NCI-H2227 treated with DMSO at 0.1 percent for 48 hours (cell line): ENCODE measurements at places on chromosomes 5 and 9.

DNA sequence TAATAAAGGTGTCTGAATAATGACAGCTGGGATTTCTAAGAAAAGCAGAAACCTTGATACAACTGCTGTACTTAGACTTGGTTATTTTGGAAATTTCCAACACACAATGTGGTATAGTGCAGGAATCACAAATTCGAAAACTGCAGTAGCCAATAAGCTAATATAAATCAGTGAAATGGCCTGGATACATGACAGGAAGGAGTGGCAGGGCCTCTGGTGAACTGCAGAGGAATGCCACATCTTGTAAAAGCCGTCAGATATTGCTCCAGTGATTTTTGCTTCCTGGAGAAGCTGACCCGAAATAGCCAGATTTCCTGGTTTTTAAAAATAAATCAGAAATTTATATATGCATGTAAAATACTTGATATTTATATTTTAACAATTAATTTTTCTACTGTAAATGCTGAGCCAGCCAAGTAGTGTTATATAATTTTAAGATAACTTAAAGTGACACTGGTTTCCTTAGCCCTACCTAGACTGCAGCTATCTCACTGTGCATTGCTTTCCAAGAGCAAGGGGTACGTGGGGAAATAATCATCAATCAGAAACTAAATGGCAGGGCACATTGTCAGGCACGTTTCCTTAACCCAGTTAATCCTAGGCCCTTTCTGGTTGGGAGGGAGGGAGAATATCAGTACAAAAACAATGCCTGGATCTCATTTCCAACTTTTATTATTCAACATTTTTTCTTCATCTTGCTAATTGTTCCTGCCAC is 182.4 kb downstream of the RASEF start:
- DNase-seq: no peak

- DNase-seq: no peak
Observed at GRCh38 chr5:127700237-127700766, 2.9 kb upstream of the CCDC192 start.

GRCh38 chr9:137544176-137544760 is 5.9 kb downstream of the PNPLA7 start:
- DNase-seq: no peak

- DNase-seq: no peak
Observed at GRCh38 chr9:131310833-131311554, 21.5 kb downstream of the PLPP7 start.

GRCh38 chr9:95857124-95857523 is 18.4 kb upstream of the ERCC6L2 start:
- DNase-seq: no peak

DNA sequence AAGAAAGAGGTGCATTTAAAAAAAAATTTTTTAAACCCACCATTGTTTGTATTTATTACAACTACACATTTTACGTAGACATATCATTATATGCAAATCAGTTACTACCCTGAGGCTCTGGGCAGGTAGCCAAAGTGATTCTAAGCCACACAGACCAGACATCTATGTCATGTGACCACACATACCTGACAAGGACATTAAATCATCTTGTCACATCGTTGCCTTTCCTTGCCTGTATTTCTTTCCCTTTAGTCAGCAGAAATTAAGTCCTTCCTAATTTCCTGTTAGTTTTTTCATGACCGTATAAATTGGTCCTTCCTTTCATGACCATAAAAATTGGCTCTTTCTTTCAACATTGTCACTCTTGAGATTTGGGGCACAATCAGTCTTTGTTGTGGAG is 134.2 kb upstream of the MARCHF11 start:
- DNase-seq: no peak

GRCh38 chr9:105932276-105932675 is 237.9 kb downstream of the TMEM38B start:
- no peak for DNase-seq

GRCh38 chr9:115183436-115183835 is 65.5 kb upstream of the TNC start:
- DNase-seq: no peak

DNA sequence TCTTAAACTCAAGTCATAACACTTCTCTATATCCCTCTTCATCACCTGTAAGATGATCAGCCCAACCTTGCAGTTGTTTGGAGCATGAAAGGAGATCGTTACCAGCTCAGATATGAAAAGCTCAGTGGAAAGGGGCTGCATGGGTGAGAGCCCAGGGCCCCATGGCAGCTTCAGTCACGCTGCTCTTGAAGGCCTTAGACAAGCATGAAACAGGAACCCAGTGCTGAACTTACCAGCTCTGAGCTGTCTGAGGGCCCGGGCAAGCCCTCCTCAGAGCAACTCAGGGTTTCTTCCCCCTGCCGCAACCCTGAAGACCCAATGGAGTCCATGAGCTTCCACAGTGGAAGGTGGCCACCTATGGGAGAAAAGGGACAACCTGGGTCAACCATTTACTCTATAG is 3.3 kb downstream of the HK3 start:
- no peak for DNase-seq

- DNase-seq: no peak
Observed at GRCh38 chr5:151592855-151593408, 1.8 kb upstream of the FAT2 start.

DNA sequence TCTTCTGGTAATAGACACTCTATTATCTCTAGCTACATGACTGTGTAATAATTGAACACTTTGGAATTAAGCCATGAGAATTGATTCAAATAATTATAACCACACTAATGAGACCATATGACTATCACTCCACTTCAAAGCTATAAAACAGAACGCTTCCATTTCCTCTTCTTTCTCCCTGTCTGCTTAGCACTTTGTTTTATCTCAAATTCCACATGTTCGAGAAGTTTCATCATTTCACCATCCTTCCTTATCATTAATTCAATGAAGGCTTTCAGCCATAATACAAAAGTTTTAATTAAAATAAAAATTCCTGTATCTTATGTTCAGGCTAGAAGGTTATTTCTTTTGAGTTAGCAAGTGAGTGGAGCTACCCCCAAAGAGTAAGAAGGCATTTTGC is 7.4 kb upstream of the DCTN4 start:
- no peak for DNase-seq

DNA sequence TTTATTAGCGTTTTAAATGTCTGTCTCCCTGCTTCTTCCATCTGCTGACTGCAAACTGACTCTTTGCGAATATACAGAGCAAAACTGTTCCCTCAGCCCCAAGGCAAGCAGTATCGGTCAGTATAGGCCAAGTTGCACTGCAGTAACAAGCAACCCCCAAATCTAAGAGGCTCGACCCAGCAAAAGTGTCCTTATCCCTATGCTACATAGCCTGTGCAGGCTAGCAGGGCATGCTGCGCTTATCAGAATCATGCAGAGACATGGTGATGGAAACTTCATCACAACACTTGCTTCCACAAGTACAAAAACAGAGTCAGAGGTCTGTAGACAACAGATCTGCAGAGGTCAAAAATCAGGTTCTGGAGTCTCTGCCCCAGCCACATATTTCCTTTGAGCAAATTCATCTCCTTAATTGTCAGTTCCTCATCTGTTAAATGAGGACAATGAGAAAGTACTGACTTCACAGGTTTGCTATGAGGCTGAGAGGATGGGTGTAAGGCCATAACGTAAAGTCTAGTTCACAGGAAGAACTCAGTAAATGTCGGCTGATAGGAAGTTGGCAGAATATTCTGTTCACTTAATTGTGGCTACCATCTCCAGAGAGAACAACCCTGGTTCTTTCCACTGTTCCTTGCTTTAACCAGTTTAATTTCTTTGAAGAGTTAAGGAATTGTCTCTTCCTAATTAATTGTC is 9.6 kb upstream of the IL17B start:
- DNase-seq: no peak

GRCh38 chr9:95552814-95553546 is 36.2 kb upstream of the PTCH1 start:
- no peak for DNase-seq

- no peak for DNase-seq
Observed at GRCh38 chr5:108451269-108451668, 69.4 kb upstream of the FBXL17 start.

- DNase-seq: no peak
Observed at GRCh38 chr9:26243726-26244125, 565.5 kb upstream of the TUSC1 start.

DNA sequence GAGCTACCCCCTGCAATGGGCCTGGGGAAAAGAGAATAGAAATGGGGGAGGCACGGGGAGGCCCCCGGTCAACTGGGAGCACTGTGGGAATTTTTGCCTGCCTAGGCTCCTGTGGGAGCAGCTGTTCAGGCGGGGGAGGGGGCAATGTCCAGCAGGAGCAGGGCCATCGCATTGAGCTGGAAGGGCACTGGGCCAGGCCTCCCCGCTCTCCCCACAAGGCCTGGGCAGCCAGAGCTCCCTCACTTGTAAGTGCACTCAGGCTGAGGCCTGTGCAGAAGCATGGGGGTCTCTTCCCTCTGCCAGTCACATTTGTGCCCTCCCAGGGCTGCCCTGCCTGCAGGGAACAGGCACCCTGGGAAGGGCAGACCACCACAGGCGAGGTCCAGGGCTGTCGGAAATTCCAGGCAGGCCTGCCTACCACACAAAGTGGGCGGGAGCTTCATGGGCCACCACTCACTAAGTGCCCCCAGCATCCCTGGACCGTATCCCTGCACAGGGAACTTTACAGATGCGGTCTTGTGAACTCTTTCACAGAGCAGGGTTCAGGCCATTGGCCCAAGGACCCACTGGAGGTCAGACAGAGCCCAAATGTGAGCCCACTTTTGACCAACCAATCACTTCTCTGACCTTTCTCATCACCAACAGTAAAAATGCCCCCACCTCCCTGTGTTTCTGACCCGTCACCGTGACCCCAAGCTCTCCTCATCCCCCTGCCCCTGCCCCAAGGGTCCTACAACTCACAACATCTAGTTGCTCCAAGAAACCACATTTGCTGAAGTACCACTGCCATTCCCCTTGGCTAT is 1.0 kb upstream of the CFAP157 start:
- DNase-seq: no peak

DNA sequence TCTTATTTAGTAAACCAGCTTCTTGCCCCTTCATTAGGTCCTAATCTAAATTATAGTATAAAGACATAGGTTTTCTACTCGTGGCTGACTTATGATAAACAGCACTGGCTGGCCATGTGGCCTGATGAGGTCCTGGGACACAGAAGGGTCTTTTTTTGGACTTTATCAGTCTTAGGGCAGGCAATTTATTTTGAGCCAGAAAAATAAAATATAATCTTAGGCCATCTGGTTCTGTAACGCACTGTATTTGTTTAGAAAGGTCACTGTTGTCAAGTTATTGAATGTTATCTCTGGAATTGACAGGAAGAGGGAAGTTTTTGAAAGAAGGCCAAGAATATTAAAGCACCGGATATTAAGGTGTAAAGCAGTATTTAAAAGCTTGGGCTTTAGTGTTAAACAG is 53.9 kb downstream of the RFX3 start:
- DNase-seq: no peak

DNA sequence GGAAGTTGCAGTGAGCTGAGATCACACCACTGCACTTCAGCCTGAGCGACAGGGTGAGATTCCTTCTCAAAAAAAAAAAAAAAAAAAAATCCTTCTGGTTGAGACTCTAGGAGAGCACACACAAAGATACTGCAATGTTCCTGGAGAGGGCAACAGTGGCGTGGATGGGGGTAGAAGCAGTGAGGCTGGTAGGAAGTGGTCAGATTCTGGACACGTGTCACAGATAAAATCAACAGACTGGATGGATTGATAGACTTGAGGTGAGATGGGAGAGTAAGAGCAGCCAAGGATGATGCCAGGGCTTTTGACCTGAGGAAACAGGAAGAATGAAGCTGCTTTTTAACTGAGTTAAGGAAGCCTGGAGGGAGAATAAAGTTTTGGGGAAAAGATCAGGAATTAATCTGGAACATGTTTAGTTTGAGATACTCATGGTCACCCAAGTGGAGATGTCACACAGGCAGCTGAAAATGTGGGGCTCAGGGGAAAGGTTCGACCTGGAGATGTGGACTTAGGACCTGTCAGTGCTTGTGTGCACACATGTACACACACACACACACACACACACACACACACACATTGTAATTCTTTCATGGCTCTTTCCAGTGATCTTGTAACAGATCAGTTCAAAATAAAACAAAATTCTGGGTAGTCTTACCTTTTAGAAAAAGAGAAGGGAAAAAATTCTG is 88.1 kb downstream of the FANCC start:
- no peak for DNase-seq

GRCh38 chr5:115947260-115947659 is 15.0 kb upstream of the LVRN start:
- no peak for DNase-seq

- no peak for DNase-seq
Observed at GRCh38 chr5:7395432-7395946, 449 bp upstream of the ADCY2 start.

DNA sequence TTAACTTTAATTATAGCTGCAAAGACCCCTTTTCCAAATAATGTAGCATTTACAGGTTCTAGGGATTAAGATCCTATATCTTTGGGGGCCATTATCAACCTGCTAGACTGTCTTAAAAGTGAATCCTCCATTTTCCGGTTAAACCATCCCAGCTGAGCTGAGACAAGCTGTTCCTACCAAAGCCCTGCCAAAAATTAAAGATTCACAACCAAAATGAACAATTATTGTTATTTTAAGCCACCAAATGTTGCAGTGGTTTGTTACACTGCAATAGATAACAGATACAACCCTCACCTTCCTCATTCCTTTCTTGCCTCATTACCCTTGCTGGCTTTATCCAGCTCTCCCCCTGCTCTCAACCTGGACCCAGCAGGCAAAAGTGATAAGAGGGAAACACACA is 343.4 kb downstream of the CDK5RAP2 start:
- no peak for DNase-seq

DNA sequence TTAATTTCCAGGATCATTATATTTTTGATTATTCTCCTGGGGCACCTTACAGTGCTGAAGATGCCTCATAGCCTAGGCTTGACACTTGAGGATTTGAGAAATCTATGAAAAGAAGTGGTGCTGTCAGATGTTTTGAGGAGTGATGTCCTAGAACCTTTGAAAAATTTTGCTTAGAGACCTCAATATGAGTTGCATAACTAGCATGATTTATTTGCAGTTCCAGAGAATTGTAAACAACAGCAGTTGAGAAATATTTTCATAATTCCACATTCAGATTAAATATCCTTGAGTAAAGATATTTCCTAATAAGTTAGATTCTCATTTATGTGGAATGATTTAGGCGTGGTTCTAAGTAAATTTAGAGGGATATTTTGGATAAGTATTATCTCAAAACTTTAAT is 225.8 kb downstream of the ADAMTSL1 start:
- no peak for DNase-seq

- DNase-seq: no peak
Observed at GRCh38 chr5:65928322-65928752, 2.0 kb downstream of the ERBIN start.

DNA sequence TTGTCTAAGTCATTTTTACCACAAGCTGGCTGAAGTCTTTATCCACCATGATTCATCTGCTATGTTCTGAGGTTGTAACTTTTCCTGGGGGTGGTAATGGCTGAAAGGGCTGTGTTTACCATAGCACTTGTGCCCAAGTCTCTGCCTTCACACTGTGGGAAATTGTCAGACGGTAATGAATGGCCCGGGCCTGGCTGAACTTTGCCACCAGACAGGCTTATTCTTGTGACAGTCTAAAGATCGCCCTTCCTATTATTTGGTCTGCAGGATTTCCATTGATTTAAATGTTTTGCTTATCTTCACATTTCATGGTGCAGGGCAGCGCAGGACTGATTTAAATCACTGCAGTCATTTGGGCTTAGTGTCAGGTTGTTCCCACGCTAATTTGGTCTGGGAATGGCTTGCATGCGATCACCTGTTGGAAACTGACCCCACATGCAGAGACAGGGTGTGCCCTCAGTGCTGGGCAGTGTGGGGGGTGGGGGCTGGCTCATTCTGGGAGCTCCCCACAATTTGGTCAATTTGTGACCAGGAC is 109.3 kb upstream of the ICE1 start:
- no peak for DNase-seq

- DNase-seq: no peak
Observed at GRCh38 chr5:149143470-149143869, 2.2 kb downstream of the ABLIM3 start.

- no peak for DNase-seq
Observed at GRCh38 chr9:8943392-8943791, 1143.8 kb upstream of the DMAC1 start.
